Stimulated activated CD4-positive, alpha-beta T cell treated with anti-CD3 and anti-CD28 coated beads, Interleukin-12 subunit alpha, Interleukin-12 subunit beta, amount 100 ng/mL, for 4 hours (primary cell): ENCODE measurements at places on chromosomes 16 and 17.

DNA sequence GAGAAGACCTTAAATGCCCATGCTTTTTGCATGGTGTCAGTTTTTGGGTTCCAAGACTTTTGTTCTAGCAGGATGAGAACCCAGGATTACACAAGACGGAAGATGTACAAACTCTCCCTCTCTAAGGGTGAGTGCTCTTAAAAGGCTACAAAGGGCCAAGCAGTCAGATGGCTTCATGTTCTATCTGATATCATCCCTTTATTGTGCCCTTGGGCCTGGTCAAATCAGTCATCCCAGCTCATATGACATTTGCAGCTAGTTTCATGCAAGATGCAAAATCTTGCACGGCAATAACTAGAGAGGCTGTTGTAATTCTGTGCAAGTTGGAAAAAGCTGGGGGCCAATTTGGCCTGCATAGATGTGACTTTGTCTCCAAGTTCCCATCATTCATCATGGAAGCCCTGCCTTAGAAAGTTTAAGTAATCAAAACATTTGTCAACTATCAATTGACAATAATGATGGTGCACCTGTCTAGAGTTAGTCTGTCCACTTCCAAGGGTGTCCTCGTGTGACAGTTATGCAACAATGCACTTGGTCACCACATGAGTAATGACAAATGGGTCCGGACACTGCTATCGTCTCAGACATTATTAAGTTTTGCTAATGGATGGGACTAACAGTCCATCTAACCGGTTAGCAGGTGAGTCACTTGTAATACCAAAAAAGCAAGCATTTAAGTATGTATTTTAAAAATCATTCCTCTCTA lies 58.6 kb upstream of the ZFHX3 start:
- no peak for DNase-seq

GRCh38 chr17:1183171-1183873 lies 3.5 kb upstream of the ABR start:
- DNase-seq = no peak

DNA sequence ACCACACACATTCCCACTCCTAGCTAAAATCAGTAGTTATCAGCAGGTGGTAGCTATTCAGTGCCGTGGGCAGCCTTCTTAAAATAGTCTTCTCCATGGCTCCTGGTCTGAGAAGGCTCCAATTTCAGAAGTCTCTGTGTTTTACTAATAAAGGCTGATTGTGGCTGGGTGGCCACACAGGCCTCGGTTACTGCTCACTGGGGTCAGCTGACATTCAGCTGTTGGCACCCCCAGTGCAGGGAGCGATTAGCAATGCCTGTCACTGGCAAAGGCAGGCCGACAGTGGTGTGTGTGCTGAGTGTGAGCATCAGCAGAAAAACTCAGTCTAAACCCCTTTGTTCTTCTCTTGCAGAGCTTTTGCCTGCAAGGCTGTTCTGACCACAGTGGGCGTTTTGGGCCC lies 16.6 kb upstream of the DBNDD1 start:
- no peak for DNase-seq

DNA sequence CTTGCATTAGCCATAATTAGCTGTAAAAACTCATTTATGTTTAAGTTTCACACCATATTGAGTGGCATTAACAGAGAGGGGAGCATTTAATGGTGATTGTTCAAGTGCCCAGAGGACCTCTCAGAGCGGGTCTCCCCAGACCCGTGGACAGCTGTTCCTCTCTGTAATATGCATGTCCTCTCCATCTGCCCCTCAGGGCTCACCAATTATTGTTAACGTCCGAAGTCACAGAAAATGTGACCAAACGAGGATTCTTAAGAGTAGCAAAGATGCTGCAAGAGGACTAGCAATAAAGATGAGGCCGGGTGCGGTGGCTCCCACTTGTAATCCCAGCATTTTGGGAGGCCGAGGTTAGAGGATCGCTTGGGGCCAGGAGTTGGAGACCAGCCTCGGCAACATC lies 130.2 kb downstream of the CPPED1 start:
- DNase-seq = no peak

GRCh38 chr17:17056156-17056539 lies 13.9 kb downstream of the MPRIP start:
- DNase-seq = no peak

GRCh38 chr16:55700961-55701360 lies 45.2 kb downstream of the SLC6A2 start:
- no peak for DNase-seq

- DNase-seq = no peak
Observed at GRCh38 chr17:8005967-8006730, 3.7 kb downstream of the GUCY2D start.

DNA sequence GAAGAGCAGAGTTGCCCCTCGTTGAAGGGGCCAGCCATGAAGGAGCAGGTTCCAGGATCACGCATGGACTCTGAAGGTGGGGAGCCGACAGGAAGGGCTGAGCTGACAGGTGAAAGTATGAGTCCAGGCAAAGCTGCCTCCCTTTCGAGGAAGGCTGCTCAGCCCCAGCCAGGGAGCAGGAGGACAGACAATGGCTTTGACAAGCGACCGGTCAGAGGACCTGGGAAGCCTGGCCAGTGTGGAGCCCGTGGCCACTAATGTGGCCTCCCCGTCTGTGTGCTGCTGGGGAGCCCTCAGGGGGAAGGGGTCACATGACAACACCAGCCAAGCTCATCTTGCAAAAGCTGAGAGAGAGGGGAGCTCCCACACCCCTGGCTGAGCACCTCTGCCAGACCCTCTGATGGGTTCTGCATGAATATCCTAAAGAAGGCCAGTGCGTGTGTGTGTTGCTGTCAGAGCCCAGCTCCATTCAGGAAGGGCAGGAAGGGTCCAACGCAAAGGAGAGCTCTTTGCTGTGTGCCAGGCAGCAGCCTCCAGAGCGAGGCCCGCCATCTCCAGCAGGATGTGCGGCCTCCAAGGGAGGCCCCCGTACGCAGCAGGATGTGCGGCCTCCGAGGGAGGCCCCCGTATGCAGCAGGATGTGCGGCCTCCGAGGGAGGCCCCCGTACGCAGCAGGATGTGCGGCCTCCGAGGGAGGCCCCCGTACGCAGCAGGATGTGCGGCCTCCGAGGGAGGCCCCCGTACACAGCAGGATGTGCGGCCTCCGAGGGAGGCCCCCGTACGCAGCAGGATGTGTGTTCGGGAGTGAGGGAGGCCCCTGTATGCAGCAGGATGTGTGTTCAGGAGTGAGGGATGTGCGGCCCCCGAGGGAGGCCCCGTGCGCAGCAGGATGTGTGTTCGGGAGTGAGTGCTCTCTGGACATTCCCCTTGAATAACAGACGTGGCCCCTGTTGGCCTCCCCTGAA lies 102.1 kb upstream of the CHMP6 start:
- no peak for DNase-seq

DNA sequence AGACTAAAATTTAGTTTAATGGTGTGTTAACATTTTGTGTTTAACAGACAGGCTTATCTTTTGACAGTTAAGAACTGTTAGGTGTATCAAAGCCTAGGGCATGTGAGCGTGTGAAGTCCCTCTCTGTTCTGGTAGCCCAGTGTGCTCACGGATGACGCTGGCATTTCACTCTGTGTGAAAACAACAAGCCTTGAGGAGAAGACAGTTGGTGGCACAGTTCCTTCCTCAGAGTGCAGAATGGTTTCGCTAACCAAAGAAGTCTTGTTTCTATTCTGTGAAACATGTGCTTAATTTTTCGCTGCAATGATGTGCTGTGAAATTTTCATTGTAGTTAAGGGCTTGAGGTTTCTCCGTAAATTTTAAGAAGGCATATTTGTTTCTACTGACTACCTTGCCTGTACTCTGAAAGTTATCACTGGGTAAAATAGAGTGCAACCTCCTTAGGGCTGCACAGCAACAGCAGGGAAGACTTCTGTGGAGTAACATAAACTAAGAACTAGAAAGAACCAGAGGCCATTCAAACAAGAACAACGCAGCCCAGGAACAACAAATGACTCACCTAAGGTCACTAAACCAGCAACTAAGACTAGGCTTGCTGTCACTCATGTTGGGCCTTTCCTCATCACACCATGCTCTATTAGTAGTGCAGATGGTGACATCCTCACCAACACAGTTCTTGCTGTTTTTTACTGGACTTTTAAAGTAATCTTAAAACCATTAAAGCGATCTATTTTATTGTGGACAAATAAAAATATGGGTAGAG lies 33.4 kb downstream of the BRD7 start:
- no peak for DNase-seq

- DNase-seq = no peak
Observed at GRCh38 chr17:16446338-16446983, 31.1 kb downstream of the TRPV2 start.

DNA sequence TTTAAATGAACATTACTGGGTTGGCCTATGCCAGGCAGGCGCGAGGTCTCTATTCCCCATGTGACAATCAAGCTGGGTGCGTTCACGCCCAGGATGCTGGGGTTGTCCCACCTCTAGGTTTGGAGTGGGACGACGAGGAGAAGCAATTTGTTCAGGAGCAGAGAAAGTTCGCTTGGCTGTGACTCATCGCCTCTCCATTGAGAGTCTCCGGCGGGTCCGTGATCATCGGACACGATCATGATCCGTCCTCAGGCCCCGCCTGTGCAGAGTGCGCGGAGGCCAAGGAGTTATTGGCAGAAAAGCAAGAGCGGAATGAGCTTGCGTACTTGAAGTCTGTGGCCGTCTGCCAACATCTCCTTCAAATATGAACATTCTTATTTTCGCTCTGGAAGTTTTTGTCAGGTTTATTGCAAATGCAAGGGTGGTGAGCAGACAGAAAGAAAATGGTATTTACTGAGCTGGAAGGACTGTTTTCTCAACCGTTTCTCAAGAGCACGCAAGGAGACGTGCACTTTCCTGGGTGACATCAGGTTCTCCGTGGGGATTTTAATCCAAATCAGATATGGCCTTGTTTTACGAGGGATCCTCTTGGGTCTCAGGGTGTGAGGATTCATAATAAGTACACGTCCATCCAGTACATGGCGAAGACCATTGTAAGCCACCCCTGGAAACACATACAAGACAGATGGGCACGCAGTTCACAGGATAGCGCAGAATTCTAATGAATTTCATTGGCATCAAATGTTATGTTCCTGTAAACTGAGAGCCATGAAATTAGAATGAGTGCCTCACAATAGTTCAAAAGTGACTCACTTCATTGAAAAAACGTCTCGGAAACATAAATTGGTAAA lies 70.1 kb upstream of the CREBBP start:
- DNase-seq = no peak

DNA sequence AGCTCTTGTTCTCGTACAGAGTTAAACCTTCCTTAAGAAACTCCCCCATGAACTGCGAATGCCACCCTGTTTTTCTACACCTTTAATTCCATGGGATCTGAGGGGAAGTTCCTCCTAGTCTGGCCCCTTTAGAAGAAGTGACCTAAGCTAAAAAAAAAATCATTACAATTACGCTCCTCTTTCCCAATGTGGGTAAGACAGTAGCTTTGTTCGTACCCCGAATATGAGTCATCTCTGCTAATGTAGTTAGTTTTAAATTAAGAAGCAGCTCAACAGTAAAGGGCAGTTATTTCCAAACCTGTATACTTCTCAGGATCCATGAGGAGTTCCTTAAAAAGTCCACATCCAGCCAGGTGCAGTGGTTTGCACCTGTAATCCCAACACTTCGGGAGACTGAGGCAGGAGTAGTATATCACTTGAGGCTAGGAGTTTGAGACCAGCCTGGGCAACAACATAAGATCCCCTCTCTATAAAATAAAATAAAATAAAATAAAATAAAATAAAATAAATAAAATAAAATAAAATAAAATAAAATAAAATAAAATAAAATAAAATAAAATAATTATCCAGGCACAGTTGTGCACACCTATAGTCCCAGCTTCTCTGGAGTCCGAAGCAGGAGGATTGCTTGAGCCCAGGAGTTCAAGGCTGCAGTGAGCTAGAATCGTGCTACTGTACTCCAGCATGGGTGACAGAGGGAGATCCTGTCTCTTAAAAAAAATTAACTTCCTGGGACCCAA lies 26.1 kb downstream of the RCVRN start:
- DNase-seq = no peak

GRCh38 chr17:60740584-60740983 lies 62.9 kb downstream of the BCAS3 start:
- DNase-seq = no peak

GRCh38 chr17:78224231-78225087 lies 7.0 kb upstream of the TMEM235 start:
- DNase-seq = no peak

GRCh38 chr17:55303701-55304145 lies 39.0 kb downstream of the HLF start:
- DNase-seq = no peak
